ENCODE measurements at places on chromosomes 3 and 15.
A peak's percentile ranks its signal among the peaks of the same experiment; 100 is the strongest.

DNA sequence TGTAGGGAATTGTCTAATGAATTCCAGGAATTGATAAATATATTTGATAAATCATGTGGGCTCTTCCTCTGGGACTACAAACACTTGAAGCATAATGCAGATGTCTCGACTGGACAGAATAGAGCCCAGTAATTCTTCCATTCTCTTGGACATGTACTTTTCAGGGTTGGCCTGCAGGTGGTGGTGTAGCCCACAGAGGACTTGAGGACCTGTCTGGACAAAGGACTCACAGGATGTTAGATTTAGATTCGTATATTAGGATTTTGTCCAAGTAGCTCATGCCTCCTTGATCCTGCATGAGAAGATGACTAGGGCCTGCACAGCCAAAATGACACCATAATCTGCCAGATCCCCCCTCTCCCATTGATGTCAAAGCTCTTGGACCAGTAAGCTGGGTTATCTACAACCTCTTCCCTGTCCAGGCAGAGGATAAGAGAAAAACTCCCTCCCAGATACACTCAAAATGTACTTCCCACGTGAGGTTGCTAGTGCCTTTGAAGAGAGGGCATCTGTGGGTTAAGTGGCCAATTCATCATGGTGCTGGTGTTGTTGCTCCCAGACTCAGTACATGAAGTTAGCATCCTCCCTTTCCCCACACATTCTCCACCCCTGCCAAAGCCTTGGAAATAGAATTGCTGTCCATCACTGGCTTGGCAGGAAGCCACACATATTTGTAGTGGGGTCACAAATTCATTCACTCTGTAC, 88.6 kb upstream of the ZNF280D start:
- peak; percentile 41 for ATAC-seq

- no peak for ATAC-seq
Measured at GRCh38 chr3:69122403-69122802, at the start of gene LMOD3. LMOD3 (minus strand) TSS chr3:69122595; CDS start chr3:69122386, 209 bp downstream.

DNA sequence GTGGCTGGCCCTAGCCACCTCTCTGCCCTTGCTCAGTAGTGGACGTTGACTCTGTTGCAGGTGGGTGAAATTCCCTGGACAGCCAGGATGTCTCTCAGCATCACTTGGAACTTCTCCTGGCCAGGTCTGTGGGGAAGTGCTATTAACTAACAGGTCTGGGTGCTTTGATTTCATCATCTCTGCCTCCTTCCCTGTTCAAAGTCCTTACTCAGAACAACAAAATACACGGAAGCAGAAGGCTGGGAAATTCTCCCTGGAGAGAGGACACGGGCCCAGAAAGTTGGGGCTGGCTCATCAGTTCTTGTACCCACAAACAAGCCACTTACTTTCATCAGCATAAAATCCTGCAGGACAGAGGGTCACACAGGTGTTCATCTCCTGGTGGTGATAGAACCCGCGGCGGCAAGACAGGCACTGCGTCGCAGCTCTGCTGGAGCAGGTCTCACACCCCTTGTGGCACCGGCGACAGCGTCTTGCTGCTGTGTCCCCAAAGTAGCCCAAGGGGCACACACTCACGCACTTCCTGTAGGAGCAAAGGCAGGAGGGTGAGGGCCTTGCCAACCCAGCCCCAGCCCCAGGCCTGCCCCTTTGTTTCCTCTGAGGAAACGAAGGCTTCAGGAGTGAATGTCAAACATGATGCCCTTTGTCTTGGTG, 29.6 kb upstream of the SNRPA1 start:
- no peak for ATAC-seq

- ATAC-seq = no peak
Measured at GRCh38 chr3:183303690-183304089, 50.6 kb downstream of the B3GNT5 start.

GRCh38 chr3:58052373-58053273, 44.4 kb downstream of the FLNB start:
- peak; percentile 95 for ATAC-seq

DNA sequence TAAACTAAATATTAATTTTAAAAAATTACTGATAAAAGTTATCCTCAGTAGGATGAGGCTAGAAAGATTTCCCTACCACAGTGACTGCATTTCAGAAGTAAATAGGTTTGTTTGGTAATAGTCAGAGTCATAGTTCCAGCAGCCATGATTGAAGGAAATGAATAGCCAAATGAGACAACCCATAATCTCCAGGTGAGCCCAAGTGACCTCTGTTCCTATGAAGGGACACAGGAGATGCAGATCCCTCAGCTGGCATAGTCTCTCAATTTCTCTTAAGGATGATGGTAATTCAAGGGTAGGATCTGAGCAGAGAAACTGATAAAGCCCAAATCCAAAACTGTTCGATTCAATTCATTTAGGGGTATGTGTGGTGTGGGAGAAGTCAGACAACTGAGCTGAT, 461.8 kb downstream of the RAP2B start:
- no peak for ATAC-seq

DNA sequence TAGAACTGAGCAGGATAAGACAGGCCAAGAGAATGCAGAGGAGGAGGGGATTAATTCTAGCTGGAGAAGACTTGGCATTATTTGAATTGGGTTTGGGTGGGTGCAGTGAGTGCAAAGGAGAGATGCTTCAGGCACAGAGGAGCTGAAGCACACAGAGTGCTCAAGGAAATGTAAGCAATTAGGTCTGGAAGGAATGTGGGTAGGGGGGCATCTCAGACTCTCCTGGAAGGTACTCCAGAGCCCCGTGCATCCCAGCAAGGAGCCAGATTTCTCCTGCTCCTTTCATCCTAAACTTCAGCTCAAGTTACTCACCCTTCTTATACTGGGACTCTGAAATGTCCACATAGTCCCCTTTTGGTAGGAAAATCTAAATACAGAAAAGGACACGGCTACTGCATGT, 143.6 kb upstream of the PFN2 start:
- ATAC-seq = no peak

DNA sequence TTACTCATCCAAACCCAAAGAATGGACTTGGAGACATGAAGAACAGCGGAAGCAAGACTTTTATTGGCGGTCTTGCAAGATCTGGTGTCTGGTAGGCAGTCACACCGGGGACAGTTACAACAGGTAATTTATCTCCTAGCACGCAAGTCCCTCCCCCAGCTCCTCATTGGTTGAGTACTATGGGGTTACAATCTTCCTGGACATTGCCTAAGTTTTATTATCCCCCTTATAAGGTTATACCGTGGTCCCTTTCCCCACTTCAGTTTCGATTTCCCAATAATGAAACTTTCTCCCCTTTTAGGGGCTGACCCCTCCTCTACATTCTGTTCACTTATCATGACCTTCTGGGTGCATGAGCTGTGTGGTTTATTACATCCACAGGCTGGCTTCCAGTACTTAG, 18.7 kb downstream of the ARL8B start:
- no peak for ATAC-seq

DNA sequence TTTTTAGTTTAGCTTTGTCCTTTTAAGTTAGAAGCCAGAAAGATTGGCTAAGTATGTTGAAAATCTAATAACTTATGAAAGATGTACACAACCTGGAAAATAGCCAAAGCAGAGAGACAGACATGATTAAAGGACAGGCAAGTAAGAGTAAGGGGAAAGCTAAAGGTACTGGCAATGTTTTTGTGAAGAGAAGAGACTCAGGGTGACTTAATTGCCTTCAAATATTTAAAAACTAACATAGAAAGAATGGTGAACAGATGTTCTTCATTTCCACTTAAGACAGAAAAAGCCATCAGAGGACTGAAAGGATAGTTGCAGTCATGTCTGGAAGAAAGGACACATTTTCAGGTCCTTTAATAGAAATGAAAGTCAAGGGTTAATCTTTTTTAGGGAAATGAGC, 68.8 kb downstream of the ZNF385D start:
- ATAC-seq = no peak

DNA sequence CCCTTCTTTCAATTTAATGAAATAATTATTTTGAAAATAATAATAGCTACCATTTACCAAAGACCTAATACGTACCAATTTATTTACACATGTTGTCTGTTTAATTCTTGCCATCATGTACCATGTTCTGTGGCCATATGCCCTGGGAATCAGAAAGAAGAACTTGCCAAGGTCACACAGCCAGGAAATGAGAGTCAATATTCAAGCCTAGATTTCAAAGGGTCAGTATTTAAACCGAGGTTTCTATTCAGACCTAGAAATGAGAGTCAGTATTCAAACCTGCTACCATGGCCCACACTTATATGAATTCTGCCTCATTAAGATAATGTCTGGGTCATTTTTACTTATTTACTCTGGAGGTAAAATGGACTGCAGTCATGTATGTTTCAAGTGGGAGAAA, 103.6 kb upstream of the TBL1XR1 start:
- no peak for ATAC-seq

GRCh38 chr15:66287461-66288057, 5.8 kb upstream of the DIS3L start:
- no peak for ATAC-seq

- no peak for ATAC-seq
Measured at GRCh38 chr15:80159811-80160569, 7.2 kb downstream of the FAH start.

GRCh38 chr15:43826029-43826507, 734 bp upstream of the WDR76 start:
- ATAC-seq = no peak

- ATAC-seq = no peak
Measured at GRCh38 chr3:11236588-11237461, 35.4 kb upstream of the ATG7 start.

DNA sequence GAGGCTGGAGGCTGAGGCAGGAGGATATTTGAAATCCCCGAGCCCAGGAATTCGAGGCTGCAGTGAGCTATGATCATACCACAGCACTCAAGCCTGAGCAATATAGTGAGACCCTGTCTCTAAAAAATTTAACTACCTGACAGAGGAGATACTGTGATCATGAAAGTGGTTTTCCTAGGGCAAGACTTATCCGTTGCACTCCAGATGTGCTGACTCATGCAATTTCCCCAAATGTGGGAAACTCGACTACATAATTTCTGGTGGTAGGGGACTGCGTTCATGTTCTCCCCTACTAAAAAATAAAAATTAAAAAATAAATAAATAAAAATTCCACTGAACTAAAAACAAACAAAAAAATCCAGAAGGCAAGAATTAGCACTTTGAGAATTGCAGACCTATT, 271.7 kb downstream of the SHQ1 start:
- ATAC-seq = no peak

- ATAC-seq = no peak
Measured at GRCh38 chr3:47424434-47425382, 43.9 kb downstream of the PTPN23 start.

DNA sequence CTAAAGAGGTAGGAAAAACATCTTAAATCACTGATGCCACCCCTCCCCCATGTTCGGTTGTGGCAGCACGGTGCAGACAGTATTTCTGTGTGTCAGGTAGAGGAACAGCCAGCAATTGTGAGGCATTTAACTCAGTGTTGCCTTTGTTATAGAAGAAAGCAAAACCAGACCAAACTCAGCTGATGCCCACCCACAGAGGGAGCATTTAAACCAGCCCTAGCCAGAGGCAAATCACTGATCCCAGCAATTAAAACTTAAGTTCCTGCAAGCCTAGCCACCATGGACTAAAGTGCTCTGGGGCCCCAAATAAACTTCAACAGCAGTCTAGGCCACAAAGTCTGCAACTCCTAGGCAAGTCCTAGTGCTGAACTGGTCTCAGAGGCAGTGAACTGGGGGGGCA, 94.5 kb downstream of the CFAP20DC start:
- no peak for ATAC-seq

DNA sequence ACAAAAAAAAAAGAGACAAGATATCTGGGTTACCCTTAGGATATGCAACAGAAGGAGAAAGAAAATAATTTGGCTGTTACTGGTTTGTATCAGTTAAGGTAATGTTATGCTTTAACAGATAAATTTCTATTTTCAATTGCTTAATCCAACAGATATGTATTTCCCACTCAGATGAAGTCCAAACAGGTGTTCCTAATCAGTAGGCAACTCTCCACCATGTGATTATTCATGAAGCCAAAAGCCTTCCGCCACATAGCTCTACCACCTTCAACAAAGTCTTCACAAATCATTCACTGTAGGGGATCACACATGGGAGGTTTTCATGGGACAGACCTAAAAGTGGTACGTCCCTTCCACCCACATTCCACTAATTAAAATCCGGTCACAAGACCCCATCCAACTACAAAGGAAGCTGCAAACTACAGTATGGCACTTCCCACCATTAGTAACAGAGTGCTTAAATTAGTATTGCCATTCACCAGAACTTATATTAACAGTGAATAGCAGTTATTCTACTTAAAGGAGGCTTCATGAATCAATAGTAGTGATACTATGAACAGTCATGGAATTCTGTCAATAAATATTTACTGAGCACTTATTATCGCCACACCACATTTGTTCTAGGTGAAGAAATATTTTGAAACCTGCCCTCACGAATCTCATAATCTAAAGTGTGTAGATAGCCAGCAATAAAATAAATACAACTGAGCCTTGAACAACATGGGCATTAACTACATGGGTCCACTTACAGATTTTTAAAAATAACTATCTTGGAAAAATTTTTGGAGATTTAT, 66.5 kb downstream of the SFMBT1 start:
- no peak for ATAC-seq

Measured in activated CD4-positive, CD25-positive, alpha-beta regulatory T cell treated with anti-CD3 and anti-CD28 coated beads, Interleukin-2, amount 50 U/mL, for 24 hours (primary cell).